ENCODE measurements at places on chromosomes 3 and 15.

GRCh38 chr3:149016669-149017541, 25.6 kb downstream of the GYG1 start:
- DNase-seq: no peak

GRCh38 chr3:163605915-163606314, 1472.4 kb downstream of the SI start:
- no peak for DNase-seq

GRCh38 chr3:181316482-181316881, 326.9 kb upstream of the DNAJC19 start:
- DNase-seq: no peak

GRCh38 chr15:29749365-29750086, 72.7 kb downstream of the TJP1 start:
- no peak for DNase-seq

GRCh38 chr3:115562636-115563267, 60.6 kb upstream of the GAP43 start:
- DNase-seq: no peak

- DNase-seq: no peak
Measured at GRCh38 chr15:77001966-77002365, 7.0 kb downstream of the PSTPIP1 start.

DNA sequence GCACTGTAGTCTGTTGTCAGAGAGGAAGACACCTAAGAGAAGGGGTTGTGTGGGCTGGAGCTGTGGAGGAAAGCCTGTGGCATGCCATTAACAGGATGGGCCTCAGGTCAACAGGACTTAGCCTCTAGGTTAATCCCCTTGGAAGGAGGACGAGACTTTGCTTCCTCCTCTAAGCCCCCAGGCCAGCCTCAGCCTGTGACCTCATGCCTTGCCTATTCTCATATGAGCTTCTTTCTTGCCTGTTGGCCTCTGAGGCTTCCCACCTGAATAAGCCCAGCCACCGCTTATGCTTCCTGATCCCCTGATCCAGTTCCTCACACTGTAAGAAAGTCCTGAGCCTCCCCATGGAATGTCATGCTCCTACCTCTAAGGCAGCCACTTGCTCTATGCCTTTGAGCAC, 52.2 kb upstream of the TBC1D21 start:
- DNase-seq: no peak

GRCh38 chr3:136943436-136943835, 14.3 kb upstream of the IL20RB start:
- DNase-seq: no peak

- no peak for DNase-seq
Measured at GRCh38 chr3:185940951-185941350, 3.1 kb upstream of the TRA2B start.

GRCh38 chr15:67930720-67931119, 90.9 kb upstream of the RNU6-1 start:
- DNase-seq: no peak

- DNase-seq: no peak
Measured at GRCh38 chr15:51771773-51772172, 20.4 kb downstream of the TMOD2 start.

GRCh38 chr3:188211476-188211875, 57.5 kb downstream of the LPP start:
- no peak for DNase-seq

GRCh38 chr3:171279972-171280371, 180.2 kb downstream of the TNIK start:
- DNase-seq: no peak

DNA sequence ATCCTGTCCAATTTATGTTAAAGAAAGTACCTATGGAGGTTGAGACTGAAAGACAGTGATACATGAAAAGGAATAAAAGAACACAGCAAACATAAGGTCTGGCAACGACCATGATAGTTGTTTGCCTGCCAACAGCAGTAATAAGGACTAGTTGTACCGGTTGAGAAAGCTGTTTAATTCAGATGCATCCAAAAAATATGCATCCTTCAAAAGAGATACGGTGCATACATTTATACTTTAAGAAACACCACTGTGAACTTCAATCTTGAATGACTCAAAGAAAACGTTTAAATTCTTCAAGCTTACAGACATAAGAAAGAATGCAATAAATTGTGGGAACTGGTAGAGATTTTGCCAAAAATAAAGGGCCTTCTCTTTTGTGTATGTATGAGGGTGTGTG, 492.1 kb downstream of the NLGN1 start:
- peak; percentile 88 for DNase-seq

DNA sequence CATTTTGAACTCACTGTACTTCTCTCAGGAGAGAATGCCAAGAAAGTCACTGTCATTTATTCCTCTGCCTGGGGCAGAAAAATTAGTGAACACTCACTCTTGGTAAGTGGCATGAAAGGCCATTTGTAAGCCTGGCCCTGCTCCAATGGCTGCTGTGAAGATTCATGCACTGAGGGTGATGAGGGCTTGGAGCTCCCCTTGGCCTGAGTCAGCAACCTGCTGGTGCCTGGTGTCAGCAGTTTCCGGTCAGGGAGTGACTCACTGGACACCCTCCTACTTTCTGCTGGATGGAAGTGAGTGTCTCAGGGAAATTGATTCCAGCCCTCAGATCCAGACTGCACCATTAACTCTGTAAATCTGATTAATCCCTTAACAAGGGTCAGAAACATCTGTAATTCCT, 37.6 kb downstream of the TRA2B start:
- peak; percentile 23 for DNase-seq

DNA sequence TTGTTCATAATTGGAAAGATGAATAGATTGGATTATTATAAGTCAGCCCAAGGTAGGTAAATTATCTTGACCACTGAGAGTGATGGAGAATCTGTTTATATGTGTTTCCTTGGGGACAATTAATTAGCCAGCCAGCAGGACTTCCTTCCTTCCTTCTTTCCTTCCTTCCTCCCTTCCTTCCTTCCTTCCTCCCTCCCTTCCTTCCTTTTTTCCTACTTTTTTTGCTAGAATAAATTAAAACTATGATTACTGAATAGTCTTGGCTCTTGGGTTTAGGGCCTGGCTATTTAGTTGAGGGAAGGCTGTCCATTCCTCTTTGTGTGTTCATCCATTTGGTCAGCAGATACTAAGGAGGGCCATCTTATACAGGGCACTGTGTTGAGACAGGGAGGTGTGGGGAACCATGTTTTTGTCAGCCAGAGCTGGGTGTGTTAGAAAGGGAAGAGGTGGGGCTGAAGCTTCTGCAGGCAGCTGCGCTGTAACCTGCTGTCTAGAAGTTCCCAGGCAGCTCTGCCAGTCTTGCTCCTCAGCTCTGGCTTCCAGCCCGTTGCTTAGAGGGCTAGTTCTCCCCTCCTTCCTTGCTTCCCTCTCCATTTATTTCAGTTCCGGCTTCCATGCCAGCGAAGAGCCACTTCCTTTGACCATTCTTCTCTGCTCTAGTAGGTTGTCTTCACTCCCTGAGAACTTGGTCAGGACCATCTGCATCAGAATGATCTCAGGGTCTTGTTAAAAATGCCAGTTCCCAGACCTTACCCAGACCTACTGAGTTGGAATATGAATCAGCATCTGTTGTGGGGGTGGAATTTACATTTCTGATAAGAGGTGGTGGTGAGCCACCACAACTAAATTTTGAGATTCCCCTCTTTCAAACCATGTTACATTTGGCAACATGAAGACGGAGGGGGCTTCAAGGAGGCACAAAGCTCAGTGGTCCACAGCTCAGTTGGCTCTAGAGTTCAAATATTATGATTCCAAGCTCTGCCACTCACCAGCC, 113.9 kb downstream of the DGKG start:
- DNase-seq: no peak

DNA sequence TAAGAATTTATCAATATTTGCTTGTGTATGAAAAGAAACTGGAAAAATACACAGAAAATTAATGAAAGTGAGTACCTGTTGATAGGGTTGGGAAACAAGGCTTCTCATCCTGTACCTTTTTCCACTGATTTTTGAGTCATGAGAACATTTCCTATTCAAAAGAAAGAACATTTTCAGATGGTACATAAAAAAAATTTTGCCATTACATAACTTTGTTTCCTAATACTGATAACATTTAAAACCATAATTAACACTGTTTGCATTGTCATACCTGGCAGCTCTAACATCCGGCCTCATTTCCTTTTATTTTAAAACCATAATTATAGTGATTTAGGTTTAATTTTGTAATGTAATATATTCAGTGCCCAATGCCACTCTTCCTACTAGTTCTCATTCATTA, 11.7 kb downstream of the NKTR start:
- DNase-seq: no peak

DNA sequence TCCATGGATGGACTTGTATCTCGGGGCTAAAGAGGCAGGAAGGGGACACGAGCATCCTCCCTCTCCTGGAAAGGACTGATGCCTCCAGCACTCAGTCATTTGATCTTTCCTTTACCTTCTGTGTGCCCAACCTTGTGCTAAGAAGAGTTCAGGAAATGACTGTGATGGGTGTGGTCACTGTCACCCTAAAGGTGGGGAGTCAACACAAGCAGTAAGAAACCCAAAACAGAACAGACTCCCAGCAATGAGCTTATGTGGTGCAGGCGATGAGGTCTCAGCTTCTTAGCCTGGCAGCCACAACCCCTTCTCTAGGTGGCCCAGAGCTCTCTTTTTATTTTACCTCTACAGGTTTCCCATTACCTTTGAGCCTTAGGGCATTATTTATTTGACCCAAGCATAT, 3.8 kb downstream of the MPI start:
- no peak for DNase-seq

DNA sequence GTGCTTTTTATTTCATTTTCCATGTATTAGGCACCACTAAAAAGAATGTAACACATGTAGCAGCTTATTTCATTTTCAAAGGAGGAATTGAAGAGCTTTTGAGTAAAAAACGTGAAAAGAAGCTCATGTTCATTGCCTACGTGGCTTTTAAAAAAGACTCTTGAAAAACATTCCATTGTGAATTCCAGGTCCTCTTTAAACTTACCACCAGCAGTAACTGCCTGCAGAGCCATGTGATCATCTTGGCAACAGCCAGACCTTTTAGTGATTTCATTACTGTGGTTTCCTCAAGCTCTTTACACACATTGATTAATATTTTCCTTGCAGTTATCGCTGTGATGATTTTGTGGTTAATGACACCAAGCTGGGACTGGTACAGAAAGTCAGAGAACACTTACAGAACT, 43.8 kb upstream of the FBXL22 start:
- DNase-seq: no peak

- DNase-seq: no peak
Measured at GRCh38 chr3:166889241-166889640, 490.9 kb downstream of the ZBBX start.

DNA sequence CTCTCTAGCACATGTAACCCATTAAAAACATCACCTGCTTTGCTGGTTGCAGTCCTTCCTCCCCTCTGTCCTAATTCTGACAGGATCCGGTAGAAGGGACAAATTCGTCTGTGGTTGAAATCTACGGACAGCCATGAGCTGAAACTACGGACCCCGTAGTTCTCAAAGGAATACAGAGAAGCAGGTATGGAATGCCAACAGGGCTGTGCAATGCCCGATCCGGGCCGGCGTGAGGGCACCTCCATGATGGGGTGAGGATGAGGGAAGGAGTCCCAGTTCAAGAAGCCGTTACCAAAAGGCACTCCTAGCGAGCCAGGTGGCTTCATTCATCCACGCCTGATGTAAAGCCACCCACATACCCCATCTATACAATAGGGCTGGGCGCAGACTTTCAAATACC, 160.0 kb upstream of the NSMCE3 start:
- no peak for DNase-seq

GRCh38 chr15:67827562-67828277, 2.4 kb downstream of the SKOR1 start:
- DNase-seq: no peak

DNA sequence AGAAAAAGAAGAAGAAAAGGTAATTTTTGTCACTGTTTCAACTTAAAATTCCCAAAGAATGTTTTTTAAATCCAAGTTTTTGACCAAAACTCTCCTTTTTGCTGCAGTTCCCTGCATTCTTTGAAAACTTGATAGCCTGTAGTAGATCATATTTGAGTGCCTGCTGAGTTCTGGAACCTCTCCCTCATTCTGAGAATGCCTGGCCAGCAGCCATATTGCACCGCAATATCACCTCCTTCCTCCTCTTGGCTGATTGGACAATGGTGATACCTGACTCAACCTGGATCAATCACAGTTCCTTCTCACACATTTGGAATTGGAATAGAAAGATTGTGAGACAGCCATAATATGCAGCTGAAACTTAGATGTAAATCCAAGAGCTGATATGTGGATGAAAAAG, 97.6 kb upstream of the GAP43 start:
- no peak for DNase-seq

- no peak for DNase-seq
Measured at GRCh38 chr15:37134699-37135131, 34.4 kb upstream of the MEIS2 start.

DNA sequence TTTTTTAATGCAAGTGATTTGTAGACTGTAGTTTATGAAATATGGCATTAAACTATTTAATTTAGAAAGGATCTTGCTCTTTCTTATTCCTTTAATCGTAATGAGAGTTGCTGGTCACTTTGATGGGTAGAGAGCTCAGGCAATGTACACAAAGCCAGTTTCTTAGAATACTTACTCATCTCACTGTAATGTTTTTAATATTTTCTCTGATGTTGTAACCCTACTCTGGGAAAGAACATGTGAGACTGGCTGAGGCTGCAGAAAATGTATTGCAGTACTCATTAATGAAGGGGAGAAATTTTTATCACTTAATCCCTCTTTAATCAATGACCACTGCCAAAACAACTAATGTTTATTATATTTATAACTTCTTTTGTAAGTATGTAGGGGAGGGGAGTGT, 479.4 kb upstream of the KCNMB2 start:
- no peak for DNase-seq

DNA sequence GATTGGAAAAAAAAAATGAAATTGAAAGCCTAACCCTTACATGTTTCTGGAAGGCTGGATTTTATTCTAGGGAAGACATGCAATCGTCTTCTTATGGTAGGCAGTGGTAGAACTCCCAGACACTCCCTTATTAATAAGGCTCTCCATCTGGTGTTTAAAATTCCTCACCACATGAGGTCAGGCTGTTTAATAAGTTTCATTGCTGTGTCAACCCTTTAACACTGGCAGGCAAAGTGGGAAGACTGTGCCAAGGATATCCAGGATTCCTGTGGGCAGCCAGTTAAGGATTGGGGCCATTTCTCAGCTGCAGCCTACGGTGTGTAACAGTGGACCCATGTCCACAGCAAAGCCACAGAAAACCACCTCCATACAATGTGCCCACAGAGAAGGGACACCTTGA, 225.5 kb upstream of the CHRM5 start:
- DNase-seq: peak; percentile 17

GRCh38 chr15:49923671-49924070, 195.4 kb downstream of the ATP8B4 start:
- no peak for DNase-seq

GRCh38 chr3:178058629-178059028, 477.6 kb upstream of the KCNMB2 start:
- no peak for DNase-seq

- no peak for DNase-seq
Measured at GRCh38 chr3:136209921-136210320, 13.8 kb upstream of the MSL2 start.

DNA sequence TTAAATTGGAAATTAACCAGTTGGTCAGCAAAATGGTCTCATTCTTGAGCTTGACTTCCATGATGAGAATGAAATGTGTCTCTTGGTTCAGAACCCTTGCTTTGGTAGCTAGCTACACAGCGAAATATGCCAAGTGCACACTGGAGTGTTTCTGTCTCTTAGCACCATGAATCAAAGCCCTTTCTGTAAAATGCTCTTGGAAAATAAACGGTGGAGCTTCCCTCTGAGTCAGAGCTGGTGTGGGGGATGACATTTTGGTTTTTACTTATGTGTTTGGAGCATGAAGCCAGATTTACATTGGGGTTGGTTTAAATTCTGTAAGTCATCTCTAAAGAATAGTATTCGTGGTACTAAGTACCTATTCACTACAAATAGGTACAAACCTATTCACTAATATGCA, 85.1 kb upstream of the NANOGP8 start:
- no peak for DNase-seq
